Activated CD4-positive, CD25-positive, alpha-beta regulatory T cell treated with anti-CD3 and anti-CD28 coated beads, Interleukin-2, amount 50 U/mL, for 16 hours (primary cell): ENCODE measurements at places on chromosomes 1 and 21.

DNA sequence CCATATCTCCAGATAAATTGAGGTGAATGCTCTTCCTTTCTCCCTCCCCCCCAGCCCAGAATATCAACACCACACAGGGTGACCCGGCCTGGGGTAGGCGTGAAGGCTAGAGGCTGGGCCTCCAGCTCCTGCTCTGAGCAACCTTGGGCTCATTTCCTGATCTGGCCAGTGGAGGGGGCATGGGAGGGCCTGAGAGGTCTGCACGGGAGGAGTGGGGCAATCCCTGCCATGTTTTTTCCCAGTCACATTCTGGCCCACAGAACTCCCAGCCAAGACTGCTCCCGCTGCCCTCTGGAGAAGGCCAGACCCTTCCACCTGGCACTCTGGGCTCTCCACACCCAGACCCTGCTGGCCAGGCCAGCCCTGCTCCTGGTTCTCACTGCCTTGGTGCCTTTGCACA, 3.9 kb downstream of the CLDN19 start:
- DNase-seq = no peak

GRCh38 chr1:37070126-37070525, 35.8 kb upstream of the GRIK3 start:
- no peak for DNase-seq

DNA sequence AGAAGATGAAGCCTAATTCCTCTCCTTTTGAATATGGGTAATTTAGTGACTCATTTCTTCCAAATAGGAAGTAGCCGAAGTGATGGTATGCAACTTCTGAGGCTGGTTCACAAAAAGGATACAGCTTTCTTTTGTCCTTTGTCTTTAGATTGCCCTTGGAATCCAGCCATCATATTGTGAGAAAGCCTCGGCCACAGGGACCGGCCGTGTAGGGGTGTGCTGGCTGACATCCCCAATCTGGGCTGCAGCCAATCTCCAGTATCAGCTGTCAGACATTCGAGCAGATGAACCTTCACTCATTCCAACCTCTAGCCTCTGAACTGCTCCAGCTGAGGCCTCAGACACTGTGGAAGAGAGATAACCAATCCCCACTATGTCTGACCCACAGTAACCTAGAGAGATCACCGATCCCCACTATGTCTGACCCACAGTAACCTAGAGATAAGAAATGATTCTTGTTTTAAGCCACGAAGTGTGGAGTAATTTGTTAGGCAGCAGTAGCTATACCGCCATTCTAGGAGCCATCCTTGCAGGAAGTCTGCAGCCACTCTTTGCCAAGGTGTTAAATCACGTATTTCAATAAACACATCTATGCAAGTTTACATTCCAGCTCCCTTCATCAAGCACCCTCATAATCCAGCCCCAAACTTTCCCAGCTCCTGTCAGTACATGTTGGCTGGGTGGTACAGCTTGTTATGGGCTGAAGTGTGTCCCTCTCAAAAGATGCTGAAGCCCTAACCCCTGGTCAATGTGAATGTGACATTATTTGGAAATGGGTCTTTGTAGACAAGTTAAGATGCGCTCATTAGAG, 2.9 kb upstream of the DIP2A start:
- DNase-seq = no peak

- no peak for DNase-seq
Observed at GRCh38 chr1:33826311-33826710, 37.6 kb upstream of the HMGB4 start.

- no peak for DNase-seq
Observed at GRCh38 chr1:101314244-101314643, 77.4 kb downstream of the S1PR1 start.

GRCh38 chr1:80645621-80646020, 1155.1 kb upstream of the ADGRL2 start:
- DNase-seq = no peak

DNA sequence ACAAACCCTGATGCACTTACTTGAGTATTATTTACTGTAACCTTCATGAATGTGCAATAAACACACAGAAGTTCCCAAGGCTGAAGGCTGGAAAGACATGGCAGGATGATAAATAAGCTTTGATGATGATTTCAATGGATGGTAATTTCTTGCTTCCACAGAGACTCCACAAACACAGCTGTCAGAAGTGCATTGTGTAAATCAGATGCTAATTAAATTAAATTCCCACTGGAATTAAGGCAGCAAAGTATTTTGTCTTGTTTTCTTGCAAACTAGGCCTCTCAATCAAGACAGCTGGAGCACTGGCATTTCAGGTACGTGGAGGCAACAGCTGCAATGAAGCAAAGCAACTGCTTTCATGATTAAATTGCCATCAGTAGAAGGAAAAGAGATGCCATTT, 24.1 kb downstream of the FAM177B start:
- no peak for DNase-seq

DNA sequence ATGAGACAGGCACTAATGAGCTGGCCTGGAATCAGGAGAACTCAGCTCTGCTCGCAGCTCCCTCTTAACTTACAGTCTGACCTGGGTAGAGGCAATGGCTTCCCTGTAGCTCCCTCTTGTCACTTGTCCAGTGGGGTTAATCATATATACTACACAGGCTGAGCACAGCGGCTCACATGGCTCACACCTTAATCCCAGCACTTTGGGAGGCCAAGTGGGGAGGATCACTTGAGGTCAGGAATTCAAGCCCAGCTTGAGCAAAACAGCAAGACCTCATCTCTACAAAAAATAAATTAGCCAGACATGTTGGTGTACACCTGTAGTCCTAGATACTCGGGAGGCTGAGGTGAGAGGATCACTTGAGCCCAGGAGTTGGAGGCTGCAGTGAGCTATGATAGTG, 4.2 kb downstream of the S100A6 start:
- DNase-seq = no peak

- DNase-seq = no peak
Observed at GRCh38 chr1:212413902-212414327, 771 bp downstream of the PACC1 start.

GRCh38 chr21:42219606-42220137, 732 bp downstream of the ABCG1 start:
- no peak for DNase-seq

DNA sequence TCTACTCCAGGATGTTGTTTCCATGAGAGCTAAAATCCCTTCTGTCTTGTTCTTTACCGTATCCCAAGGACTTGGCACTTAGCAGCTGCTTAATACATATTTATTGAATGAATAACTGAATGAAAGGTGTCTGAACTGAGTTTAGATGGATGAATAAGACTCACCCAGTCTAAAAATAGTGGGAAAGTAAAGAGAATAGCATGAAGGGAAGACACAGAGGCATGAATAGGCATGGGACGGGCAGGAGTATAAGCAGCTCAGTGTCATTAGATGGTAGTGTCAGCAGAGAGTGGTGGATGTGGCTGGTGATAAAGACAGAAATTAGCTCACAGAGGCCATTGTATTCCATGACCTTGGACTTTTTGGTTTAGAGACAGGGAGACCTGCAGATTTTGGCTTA, 9.2 kb downstream of the IL12RB2 start:
- DNase-seq = no peak

DNA sequence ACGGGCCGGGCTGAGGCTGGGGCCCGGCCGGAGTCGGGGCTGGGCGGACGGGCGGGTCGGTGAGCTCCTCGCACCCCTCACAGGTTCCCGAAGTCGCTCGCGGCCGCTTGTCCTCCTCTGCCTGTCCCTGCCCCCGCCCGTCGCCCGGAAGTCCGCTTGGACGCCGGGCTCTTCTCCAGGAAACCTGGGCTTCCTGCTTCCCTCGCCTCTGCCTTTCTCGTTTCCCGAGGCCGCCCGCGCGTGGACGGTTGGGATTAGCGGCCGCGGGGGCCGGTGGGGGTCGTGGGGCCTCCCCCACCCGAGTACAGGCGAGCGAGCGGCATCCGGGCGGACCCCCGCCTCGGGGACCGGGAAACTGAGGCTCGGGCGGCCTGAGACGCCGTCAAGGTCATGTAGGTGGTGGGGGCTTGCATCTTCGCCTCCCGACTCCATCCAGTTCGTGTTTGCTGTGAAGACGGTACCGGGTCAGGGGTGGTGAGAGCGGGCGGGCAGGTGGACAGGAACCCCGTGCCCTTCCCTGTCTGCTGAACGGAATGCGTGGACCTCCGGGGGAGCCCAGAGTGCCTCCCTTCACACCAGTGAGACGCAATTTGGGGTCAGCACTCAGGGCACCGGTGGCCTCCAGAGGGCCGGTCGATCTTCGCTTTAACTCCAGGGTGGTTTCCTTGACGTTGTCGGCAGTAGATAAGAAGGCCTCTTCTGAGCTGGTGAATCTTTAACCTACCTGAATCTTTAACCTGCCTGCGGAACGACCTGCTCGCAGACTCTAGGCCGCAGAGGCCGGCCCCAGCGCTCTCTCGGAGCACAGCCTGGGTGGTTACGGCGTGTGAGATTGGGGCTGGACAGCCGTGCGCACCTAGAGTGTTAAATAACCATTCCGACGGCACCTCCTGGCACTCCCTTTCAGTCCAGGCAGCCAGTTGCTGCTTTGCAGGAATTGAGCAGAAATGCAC, 686 bp downstream of the ARF1 start:
- no peak for DNase-seq

GRCh38 chr1:229665912-229666558, 40.0 kb downstream of the URB2 start:
- DNase-seq = no peak

DNA sequence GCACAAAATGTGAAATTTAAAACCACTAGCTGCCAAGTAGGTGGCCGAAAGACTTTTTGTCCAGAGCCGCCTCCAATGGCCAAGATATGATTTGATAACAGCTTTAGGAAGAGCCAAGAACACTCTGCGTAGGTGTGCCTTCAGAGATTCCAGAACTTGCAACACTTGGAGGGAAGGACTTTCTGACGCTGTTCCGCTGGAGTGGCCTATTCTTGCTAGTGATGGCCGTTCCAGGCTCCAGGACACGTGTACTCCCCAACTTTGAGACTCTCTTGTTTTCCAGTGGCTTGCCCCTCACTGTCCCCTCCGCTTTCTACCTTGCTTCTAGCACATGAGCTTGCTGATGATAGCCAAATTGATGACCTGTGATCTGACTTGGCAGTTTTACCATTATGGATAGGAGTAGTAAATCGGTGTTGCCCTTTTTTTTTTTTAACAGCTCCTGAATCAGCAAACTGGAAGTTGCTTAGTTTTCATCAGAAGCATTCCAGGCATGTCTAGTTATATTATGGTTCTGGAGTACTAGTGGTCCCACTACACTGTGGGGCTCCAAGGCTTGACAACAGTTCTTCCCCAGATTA, 1.0 kb downstream of the PRDX6 start:
- DNase-seq = no peak

GRCh38 chr1:43274125-43274803, 4.5 kb downstream of the TMEM125 start:
- no peak for DNase-seq

DNA sequence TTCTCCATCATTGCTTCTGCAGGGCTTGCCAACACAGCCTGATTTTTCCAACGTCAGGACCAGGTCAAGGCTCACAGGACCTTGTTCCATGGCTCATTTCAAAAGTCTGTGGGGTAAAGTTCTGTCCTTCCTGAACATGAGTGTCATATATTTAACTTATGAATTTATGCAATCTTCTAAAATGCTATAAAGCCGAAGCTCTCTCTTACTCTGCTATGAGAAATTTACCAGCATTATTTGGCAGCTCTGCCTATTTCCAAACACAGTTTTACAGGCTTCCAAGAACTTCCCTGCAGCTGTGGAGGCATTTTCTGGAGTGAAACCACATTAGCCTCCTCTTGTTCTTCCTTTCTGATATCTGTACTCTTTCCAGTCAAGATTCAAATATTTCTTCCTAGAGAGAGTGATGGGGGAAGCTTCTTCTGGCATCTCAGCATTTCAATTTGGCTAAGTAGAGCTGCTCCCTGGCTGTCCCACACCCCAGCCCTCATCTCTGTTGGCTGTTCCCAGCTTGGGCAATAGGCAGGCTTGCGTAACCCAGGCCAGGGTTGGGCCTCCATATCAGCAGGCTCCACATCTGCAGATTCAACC, 15.6 kb upstream of the HMGCS2 start:
- DNase-seq = no peak

- no peak for DNase-seq
Observed at GRCh38 chr1:246215510-246215903, 291.6 kb downstream of the SMYD3 start.

- DNase-seq = no peak
Observed at GRCh38 chr21:41064334-41064791, 103.6 kb upstream of the BACE2 start.

- DNase-seq = no peak
Observed at GRCh38 chr1:55836086-55836485, 620.9 kb upstream of the USP24 start.

- no peak for DNase-seq
Observed at GRCh38 chr1:226353698-226354525, 44.9 kb upstream of the LIN9 start.

DNA sequence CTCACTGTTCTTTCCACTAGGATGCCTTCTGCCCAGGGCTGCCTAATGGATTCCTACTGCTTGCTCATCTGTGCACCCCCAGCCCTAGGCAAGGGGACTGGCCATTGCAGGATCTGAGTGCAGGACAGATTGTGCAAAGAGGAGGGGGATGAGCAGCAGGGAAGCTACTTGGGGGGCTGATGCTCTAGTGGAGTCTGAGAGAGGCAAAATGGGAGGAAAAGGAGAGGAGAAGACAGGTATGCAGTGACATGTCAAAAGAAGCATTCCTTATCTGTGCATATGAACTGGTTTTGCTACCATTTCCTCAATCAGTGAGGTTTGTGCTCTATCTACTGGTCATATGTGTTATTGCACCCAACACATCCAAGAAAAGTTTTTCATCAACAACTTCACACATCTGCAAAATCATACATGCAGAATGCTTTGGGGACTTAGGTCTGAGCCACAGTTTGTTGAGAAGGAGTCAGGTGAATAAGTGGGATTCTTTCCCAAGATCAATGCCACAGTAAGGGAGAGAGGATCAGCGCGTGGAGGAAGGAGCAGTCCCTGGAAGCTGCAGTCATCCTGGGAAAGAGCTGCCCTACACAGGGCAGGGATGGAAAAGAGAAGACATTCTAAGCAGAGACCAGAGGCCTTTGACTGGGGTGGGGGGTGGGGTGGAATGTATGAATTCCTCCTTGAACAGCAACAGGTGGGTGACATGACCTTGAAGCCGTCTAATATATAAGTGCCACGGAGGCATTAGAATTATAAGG, 14.4 kb downstream of the SLC5A9 start:
- no peak for DNase-seq

- DNase-seq = no peak
Observed at GRCh38 chr1:176517484-176517883, 54.5 kb downstream of the PAPPA2 start.

DNA sequence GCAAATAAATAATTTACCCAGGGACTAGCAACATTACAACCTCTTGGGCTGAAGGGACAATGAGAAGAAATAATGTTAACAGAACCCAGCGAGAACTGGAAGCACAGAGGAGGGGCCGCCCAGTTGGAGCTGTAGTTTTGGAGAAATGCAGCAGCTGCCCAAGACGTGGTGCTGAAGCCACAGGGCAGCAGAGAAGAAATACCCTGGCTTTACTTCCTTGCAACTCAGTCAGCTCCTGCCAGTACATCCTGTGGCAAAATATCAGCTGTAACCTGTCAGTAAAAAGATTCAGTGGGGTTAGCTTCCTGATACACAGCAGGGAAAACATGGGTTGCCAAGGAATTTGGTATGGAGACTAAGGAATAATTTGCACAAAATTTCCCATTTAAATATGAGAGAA, 283.6 kb upstream of the USP25 start:
- no peak for DNase-seq
